ENCODE measurements at places on chromosomes 13 and 19.

DNA sequence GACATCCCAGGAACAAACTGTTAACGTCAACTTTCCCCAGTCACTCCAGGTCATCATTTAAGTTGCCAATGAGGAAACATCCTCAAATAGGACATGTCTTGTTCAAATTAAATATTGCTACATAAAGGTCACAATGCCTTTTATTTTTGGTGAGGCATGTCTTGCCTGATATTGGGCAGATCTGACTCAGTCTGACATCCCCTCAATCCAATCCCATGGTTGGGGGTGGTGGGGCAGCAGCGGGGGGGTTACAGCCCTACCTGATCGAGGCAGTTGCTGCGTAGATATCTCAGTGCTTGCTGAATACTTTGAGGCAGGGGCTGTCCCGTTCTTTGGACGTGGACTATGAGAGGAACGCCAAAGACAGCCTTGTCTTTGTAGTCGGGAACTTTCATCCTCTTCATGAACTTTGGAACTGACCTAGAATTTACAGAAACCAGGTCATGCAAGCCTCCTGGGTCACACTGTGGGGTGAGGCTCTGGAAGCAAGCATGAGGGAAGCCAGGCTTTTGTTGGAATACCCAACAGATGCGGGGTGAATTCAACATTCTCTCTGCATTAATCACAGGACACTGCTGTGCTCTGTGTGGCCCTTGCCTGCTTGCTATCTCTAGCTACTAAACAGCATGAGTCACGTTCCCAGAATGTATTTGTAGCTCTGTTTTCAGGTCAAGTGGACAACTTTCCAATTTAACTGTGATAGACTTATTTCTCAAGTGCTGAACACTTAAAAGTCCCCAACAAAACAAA is 109.8 kb downstream of the KL start:
- no peak for DNase-seq

DNA sequence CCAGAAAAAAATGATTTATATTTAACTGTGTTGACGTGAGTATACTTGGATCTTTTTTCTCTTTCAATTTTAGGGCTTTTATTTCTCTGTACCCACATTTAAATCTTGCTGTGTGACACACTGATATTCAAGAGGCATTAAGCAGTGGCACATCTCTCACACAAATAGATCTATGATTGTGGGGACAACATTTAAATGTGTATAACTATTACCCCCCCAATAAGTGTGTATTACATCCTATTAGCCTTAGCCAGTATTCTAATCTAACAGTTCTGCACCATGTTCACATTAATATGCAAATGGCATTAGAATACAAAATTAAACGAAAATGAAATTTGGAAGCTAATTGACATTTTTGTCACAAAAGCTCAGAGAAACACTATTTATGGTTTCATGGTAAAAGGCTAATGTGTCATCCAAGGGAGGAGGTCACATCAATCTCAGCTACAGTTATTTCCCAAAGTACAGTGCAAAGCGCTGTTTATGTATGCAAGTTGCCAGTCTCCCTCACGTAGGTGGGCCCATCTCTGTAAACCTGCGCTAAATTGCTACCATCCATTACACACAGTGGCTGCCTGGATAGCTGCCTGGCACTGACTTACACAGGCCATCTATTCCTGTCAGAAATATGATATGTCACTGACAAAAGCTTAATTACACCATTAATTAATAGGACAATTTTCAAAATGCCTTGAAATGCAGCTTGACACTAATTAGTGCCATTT is 984.7 kb upstream of the PCDH9 start:
- no peak for DNase-seq

DNA sequence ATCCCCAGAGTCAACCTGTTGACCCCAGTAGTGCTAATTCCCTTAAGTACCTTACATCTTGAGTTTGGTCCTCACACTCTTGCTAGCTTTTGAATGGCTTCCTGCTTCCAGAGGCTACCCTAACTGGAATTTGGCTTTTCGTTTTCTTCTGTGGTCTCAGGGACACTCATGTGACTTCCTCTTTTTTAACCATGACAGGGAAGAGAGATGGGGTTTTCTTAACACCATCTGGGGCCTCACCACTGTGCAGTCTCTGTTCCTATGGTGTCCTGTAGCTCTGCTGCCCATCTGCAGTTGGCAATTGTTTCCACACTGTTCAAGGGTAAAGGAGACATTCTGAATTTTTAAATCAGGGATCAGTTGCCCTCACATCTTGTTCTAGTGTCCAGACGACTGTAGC is 66.7 kb downstream of the SLC10A2 start:
- no peak for DNase-seq

- DNase-seq: no peak
Measured at GRCh38 chr13:21059641-21060337, 1.6 kb downstream of the LATS2 start.

- DNase-seq: no peak
Measured at GRCh38 chr13:80571346-80572307, 230.7 kb upstream of the SPRY2 start.

DNA sequence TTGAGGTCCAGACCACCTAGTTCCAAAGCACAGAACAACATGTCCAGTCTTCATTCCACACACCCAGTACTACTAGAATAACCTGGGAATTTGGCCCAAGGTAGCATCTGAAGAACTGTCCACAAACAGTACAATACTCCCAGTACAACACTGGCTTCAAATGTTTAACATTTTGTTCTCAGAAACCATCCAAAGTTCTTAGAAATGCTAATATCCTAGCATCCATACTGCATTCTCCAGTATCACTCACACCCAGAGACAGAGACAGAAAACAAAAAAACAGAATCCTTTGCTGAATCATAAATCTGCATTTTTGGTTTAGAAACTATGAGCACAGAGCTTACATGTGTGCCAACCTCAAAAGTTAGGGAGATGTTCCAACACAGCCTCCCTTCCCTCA is 490.8 kb downstream of the FOXO1 start:
- no peak for DNase-seq

All from naive thymus-derived CD8-positive, alpha-beta T cell (primary cell).